Hematopoietic multipotent progenitor cell treated with erythropoietin and hydrocortisone succinate and interleukin-3 and kit ligand, for 8 days (in vitro differentiated cells): ENCODE measurements at places on chromosomes 13 and 19.
A peak's percentile ranks its signal among the peaks of the same experiment; 100 is the strongest.

DNA sequence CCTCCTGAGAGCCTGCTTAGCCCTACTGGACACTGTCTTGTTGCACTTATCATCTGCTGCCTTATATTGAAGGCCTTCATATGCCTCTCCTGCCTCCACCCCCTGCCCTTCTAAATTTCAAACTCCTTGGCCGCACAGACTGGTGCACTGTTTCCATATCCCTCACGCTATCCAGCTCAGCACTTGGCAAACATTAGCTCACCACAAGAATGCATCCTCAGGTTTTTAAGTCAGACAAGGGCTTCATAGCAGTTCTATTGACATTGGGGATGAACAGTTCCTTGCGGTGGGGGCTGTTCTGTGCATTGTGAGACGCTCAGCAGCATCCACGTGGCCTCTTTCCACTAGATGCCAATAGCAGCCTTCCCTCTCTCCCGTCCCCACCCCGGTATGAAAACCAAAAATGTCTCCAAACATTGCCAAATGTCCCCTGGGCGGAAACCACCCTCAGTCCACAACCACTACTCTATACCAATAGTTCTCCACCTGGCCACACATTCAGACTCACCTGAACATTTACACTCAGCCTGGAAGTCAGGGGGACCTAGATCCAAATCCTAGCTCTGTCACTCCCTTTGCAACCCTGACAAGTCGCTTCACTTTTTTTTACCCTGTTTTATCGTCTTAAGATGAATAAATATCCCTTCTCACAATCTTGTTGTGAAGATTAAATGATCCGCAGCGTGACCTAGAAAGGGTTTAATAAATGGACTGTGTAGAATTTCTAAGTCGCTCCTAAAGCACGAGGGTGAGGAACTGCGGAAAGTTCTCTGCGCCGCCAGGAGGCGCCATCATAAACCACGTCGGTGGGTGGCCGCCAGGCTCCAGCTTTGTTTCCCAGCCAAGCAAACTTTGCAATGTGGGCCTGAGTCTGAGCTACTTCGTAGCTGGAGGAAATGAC is 3.6 kb upstream of the CEACAM3 start:
- DNase-seq, result peak; percentile 50

DNA sequence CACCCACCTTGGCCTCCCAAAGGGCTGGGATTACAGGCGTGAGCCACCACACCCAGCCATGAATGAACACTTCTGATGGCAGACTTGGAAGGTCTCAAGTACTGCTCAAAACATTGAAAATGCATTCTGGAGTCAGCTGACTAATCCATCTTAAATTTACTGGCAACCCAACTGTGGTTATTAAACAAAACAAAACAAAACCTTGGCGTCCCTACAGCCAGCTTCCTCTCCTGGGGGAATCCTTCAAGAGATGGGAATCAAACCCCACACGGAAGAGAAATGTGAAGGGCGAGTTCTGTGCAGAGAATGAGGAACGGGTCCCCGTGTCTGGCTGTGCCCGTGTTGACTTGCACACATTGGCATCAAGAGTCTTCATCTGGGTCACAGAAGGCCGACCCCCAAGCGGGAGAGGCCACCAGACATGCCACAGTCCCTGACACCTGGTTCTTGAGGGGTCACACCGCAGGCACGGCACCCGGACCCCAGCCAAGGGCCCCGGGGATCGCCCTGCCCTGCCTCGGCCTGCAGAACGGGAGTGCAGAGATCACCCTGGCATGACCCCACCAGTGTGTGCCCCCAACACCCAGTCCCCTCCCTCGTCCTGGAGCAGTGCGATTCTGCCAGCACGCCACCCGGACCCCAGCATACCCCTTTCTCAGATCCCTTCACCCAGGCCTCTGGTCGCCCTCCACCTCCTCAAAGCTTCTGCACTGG is 3.2 kb downstream of the MAP2K2 start:
- DNase-seq, result no peak

DNA sequence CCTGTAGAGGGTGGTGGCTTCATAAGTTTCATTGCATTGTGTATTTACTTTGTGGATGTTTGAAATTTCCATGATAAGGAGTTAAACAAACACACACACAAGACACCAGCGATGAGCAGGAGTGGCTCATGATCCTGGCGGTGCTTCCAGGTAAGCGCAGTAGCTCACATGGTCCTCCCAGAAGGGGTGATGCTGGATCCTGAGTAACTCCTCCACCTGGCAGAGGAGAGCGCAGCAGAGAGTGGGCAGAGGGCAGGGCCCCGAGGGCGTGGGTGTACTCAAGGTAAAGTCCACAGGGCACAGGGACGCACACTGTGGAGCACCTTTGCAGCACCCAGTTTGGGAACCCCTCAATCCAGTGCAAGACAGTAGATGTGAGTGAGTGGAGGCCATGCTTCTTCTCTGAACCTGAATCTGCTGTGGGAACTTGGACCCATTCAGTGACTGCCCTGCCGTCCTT is 54.0 kb downstream of the RFX2 start:
- DNase-seq, result no peak

DNA sequence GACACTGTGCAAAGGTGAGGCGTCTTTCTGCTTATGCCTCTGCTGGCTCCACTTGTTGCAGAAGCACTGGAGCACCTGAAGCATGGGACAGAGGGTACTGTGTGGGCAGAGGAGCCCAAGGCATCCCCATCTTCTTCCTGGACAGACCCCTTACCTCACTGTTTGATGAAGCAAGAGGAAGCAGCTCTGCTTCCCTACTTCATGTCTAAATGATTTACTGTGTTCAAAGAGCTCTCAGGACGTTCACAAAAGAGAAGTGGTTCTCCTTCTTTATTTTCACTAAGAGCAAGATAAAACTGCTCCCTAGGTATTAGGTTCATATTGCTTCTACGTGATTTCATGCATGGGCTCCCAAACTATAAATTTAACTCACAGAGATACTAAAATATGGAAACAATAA is 1635.4 kb upstream of the SLC10A2 start:
- no peak for DNase-seq
